NCI-H524 (cell line): ENCODE measurements at places on chromosomes 7 and 10.

DNA sequence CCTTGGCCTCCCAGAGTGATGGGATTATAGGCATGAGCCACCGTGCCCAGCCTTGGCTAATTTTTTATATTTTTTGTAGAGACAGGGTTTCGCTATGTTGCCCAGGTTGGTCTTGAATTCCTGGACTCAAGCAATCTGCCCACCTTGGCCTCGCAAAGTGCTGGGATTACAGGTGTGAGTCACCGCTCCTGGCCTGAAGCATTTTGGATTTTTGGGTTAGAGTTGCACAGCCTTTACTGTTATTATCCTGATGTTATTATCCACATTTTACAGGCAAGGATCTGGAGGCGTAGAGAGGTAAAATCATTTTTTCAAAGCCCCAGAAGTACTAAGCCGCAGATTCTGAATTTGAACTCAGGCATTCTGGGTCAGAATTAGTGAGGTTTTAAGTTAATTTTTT lies 75.4 kb downstream of the TCF7L2 start:
- DNase-seq, result no peak

DNA sequence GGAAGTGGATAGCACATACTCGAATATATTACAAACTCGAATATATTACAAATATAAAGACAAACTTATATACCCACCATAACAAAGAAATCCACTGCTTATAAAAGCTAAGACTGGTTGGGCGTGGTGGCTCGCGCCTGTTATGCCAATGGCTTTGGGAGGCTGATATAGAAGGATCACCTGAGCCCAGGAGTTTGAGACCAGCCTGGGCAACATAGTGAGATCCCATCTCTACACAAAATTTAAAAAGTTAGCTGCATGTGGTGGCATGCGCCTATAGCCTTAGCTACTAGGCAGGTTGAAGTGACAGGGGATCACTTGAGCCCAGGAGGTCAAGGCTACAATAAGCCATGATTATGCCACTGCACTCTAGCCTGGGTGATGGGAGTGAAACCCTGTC lies 20.4 kb downstream of the MCMBP start:
- DNase-seq, result no peak

DNA sequence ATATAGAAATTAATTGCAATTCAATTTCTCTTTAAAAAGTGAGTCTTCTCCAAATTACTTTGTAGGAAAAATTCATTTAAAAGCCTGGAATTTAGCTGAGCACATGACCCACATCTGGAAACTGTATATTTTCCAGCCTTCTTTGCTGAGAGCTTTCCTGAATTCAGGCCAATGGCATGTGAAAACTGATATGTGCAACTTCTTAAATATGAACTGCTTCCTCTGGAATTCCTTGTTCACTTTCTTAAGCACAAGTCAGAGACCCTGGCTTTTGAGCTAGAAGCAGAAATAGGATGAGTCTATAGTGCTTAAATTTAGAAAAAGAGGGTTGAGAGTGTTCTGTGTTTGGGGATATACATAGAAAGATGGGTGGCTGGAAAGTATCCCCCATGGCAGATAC lies 365.1 kb upstream of the MTPN start:
- DNase-seq, result no peak

- no peak for DNase-seq
Measured at GRCh38 chr10:45379891-45380540, 6.0 kb downstream of the ALOX5 start.

GRCh38 chr7:141073173-141073640 lies 657 bp upstream of the TMEM178B start:
- peak; percentile 46 for DNase-seq

DNA sequence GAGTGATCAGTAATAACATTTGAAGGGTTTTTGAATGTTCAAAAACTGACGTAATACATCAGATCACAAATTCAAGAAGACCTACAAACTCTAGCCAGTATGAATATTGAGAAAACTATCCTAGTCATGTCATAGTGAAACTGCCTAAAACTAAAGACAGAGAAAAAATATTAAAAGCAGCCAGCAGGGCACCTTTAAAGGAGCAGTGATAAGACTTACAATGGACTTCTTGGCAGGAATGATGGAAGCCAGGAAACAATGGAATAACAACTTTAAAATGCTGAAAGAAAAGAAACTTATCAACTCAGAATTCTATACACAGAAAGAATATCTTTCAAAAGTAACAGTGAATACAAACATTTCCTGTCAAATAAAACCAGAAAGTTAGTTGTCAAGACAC lies 78.3 kb upstream of the CTBP2 start:
- no peak for DNase-seq
